ENCODE measurements at places on chromosomes 1 and 21.

DNA sequence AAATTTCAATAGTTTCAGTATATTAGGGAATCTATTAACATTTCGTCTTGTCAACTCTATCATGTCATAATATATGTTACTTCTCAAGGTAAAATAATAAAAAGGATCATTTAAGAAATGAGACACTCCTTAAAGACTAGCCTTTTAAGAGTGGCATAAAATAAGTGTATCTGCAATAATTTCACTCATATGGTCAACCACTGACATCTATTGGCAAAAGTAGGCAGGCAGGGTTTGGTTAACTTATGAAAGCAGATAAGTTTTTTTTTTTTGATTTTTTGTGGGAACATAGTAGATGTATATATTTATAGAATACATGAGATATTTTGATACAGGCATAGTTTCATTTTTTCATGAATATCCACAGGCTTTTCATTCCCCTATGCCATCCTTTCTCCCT is 5.5 kb upstream of the RGS21 start:
- DNase-seq = no peak

DNA sequence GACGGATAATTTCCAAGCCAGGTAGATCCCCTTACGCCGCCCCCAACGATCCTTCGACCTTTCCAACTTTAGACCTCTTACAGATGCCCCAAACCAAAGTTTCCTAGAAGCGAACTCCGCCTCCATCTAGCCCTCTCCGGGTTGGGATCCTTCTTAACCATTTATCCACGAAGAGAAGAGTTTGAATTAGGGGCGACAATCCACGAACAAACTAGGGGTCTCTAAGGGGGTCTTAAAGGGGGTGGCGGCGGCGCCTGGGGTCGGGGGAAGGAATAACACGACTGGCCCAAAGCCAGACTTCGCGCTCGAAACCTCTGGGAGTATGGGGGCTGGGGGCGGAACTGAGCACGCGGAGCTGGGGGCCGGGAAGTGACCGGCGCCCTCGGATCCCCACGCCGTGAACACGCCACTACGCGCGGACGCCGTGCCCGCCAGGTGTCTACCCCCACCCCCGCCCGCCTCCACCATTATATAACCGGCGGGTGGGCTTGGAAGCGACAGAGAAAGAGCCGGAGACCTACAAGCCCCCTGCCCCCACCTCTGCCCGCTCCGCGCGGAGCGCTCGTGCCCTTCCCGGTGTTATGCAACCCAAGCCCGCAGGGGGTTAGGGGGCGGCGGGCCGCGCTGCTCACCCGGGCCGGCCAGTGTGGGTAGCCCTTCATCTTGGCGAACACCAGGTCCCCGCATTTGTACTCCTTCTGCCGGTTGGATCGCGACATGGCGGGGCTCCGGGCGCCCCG is 594 bp downstream of the HDGF start:
- DNase-seq = no peak

DNA sequence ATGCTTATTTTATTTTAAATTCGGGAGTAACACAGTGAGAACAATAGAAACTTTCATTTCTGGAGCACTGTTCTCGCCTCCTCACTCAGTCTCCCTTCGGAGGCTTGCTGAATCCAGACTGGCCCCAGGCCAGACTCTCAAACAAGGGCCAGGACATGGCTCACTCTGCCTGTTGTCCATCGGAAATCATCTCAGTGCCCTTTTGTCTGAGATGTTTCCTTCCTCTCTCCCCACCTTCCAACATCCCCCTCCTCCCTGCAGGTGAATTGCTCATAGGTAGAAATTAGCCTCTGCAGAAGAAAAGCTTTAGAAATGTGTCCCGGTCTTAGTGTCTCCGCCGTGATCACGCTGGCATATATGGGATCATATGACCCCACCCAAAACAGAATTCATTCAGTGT is 55.2 kb downstream of the ERG start:
- DNase-seq = no peak

DNA sequence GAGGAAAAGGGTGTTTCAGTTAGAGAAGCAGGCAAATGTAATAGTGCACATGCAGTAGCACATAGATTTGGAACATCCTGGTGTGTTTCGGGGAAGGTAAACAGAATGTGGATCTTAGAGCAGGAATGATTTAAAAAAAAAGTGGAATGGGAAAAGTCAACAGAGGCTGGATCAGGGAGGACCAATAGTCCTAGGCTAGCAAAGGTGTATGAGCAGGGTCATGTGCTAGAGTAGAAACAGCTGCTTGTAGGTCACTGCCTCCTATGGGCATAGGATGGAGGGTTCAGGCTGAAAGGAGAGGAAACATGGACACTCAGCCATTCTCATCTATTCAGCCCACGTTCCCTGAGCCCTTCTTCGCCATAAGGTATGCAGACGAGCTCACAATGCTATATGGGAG is 3.7 kb upstream of the KPNA6 start:
- no peak for DNase-seq

- DNase-seq = no peak
Measured at GRCh38 chr1:95023399-95024043, 49.2 kb downstream of the ALG14 start.

- no peak for DNase-seq
Measured at GRCh38 chr21:46154955-46155513, 345 bp downstream of the FTCD start.

GRCh38 chr1:164325786-164326185 is 233.2 kb upstream of the PBX1 start:
- DNase-seq = no peak

DNA sequence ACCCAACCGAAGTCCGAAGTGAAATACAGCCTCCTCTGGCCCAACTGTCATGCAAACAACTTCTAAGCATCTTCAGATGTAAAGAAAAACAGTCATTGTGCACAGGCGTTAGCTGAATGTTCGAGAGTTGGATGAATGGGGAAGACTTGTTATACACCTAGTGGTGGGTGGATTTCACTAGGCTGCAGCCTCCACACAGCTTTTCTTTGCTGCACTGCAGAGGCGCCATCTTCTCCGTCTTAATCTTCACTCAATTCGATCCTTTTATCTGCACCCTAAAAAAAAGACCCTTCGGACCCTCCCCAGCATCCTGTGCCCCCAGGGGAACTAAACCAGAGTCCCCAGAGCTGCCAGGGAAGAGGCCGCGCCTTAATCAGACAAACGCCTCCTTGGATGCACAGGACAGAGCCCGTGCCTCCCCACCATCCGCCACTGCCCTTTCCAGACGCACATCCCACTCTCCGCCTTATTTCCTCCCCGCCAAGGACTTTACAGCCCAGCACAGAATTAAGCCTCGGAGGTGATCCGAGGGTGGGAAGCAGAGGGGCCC is 1.4 kb downstream of the APP start:
- DNase-seq = peak; percentile 40

DNA sequence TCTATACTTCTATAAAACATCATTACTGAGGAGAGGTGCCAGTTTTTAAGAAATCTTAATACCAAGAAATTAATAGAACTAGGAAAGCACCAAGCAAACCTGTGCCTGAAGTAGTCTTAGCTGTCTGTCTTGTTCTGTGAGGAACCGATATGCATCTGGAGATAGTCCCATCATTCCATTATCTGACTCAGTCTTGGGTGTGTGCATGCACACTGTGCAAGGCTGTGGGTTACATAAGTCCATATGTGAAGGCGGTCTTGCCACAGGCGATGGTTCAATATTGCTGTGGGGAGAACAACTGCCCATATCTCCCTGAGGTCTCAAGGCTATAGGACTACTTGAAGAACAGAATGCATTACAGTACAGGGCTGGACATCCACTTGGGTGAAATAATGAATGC is 33.8 kb downstream of the STIL start:
- no peak for DNase-seq
